ENCODE measurements at places on chromosomes 12 and 14.

DNA sequence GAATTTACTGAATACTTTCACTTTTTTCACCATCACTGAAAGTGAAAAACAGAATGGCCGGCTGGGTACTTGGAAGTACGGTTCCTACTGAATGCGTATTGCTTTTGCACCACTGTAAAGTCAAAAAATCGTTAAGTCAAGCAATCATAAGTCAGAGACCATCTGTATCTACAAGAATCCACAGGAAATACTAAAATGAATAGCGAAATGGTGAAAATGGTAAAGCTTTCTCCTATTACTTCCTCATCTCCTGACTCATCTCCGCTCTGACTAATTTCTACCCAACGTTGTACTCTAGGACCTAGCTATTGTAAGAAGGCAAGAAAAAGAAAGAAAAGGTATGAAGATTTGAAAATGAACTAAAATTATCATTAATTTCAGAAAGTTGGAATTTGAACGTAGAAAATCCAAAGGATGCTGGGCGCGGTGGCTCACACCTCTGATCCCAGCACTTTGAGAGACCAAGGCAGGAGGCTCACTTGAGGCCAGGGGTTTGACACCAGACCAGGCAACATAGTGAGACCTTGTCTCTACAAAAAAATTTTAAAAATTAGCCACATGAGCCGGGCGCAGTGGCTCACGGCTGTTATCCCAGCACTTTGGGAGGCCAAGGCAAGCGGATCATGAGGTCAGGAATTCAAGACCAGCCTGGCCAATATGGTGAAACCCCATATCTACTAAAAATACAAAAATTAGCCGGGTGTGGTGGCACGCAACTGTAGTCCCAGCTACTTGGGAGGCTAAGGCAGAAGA is 5.3 kb upstream of the CDCA4 start:
- no peak for DNase-seq

GRCh38 chr12:5430641-5431603 is 986 bp upstream of the NTF3 start:
- DNase-seq, result no peak

DNA sequence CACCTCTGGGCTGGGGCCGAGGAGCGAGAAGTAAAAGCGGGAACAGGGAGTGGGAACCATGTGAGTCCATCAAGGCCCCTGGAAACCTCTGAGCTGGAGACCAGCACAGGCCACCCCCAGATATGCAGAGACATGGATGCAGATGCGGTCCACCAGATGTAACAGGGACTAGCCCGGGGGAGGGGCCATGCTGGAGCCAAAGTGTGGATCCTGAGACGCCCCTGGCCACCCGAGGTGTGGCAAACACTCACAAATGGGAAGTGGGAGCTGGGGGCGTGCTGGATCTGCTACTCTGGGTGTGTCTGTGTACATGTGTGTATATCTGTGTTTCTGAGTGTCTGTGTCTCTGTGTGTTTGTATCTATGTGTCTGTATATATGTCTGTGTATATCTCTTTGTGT is 12.8 kb downstream of the MYL2 start:
- no peak for DNase-seq

- no peak for DNase-seq
These were observed 132.4 kb downstream of the NUAK1 start for GRCh38 chr12:106006382-106006781.

DNA sequence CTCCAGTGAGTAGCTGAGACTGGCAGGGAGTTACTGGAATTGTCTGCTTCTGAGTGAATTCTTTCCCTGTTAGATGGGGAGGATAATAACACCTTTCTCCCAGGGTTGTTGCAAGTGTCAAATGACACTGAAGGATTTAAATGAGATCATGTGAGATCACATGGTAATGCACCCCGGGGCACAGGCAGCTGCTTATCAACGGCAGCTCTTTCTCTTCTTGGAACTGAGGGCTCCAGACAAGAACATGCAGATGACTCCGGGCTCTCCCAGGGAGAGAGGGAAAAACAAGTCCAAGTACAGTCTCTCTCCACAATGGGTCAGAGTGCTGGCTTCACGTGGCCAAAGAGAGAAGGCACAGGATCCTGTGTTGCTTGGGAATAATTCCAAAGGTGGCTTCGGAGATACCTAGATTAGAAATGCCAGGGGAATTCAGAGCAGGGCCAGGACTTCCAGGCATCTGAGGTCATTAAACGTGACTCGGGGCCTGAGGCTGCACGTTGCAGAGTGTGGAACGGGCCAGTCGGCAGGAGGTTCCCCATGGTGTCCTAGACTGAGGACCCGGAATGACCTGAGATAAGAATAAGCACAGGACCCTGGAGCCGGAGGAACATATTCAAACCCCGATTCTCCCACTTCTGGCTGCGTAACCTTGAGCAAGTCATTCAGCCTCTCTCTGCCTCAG is 109.2 kb downstream of the PRMT8 start:
- DNase-seq, result no peak

DNA sequence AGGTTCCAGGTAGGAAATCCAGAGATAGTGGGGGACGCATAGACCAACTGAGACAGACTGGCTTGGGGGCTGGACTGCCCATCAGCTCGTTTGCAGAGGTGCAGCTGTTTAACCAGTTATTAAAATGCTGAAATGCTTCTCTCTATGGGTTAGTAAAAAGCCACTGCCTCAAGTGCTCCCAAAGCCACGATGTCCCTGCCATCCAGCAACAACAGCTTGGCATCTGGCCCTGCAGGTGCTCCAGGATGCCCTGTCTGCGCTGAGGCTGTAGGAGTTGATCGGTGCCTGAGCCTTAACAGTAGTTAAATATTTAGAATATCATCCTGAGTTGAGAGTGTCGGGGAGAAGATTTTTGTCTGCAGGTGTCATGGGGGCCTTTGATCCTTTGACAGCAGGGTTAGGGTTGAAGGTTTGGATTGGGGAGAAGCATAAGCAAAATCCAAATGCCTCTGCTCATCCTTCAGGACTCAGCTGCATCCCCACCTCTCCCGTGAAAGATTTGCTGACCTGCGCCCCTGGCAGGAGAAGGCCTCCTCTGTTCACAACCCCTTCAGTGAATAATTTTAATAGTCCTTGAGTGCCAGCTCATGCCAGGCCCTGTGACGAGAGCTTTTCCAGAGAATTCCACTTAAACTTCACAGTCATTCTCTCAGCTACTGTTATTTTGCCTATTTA is 127.3 kb upstream of the PWP1 start:
- DNase-seq, result no peak

GRCh38 chr12:66587912-66588311 is 91.0 kb downstream of the GRIP1 start:
- DNase-seq, result no peak

DNA sequence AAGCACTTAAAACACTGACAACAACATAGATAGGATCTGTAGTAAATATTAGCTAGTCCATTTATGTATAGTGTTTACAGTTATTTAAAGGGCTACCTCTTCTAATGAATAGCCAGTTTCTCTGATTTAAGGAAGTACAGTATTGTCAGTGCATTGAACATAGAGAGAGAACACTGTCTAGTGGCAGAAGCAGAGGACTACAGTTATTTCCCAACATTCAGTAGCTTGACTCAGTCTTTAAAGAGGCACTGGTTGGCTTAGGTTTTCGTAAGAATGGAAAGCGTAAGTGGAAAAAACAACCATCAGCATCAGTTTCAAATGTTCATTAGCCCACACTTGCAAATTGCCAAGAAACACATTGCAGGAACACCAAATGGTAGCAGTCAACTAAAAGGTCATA is 125.0 kb upstream of the HMGA2 start:
- no peak for DNase-seq

DNA sequence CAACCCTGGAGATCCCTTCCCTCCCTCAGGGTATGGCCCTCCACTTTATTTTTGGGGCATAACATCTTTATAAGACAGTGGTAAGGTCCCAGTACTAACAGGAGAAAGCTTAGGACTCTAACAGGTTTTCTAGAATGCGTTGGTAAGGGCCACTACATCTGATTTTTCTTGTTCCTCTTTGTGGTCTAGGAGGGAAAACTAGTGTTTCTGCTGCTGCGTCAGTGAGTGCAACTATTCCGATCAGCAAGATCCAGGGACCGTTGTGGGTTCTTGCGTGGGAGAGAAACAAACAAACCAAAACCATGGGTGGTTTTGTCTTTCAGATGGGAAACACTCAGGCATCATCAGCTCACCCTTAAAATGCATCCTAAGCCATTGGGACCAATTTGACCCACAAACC is 123.6 kb upstream of the SLC16A7 start:
- no peak for DNase-seq

DNA sequence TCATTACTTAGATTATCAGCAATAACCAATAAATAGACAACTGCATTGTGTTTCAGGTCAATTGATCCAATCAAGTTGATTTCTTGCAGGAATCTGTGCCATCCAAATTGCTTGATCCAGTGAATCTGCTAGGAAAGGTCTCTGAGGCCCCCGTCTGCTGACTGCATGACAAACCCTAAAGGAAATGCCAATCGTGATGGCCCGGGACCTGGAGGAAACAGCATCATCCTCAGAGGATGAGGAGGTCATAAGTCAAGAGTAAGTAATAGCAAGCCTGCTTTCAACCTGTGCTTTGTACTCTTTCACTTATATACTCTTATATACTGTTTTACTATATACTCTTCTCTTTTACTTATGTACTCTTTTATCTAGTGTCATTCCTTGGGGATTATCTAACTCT is 1.9 kb downstream of the TTLL5 start:
- DNase-seq, result no peak

DNA sequence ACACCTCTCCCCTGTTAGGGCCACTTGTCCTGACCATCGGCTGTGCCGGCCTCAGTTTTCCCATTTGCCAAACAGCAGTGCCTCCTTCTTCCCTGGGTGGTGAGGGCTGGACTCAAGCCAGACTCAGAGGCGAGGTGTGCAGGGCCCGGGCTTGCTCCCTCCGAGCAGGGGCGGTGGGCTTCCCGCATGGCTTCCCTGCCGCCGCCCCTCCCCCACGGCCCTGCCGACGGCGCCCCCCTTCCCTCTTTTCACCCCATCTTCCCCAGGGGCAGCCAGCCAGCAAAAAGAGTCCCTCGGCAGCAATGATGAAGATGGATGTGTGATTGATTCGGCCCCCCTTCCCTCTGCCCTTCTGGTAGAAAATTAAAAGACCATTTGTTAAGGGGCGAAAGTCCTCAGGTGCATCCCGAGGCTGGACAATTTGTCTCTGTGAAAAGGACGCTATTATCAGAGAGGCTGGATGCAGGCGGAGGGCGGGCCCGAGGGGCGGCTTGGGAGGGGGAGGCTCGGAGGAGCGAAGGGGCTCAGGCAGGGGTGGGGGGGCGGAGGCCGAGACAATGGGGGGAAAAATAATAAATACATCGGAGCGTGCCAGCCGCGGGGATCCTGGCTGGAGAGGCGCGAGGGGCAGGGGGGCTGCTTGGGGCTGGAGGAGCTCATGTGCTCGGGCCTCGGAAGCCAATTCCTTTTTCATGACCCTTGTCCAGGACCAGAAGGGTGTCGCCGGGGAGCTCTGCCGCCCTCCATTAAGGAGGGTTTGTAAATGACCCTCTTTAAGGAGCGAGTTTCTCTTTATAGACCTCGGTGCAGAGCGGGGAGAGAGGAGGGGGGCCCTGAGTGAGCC is 48.0 kb upstream of the LHX5 start:
- no peak for DNase-seq

- no peak for DNase-seq
These were observed 1.5 kb downstream of the NPAS3 start for GRCh38 chr14:32940066-32940651.

- DNase-seq, result no peak
These were observed 20.5 kb downstream of the VEZT start for GRCh38 chr12:95238150-95238549.

DNA sequence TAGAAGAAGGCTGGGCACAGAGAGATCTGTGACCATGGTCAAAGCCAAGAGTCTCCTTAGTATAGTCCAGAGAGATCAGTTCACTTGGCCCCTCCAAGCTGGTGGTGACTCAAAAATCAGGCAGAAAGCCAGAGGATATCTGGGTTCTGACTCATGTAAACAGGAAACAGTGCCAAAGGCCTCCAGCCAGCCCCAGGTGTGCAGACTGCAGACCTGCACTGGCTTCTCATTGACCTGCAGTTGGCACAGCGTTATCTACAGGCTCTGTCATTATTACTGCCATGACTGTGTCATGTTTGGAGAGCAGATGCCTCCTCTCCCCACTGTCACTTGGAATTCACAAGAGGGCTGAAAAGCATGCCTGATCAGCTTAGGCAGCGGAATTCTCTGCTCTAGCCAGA is 295.7 kb upstream of the PRKD1 start:
- no peak for DNase-seq

GRCh38 chr12:122687086-122687485 is 16.1 kb downstream of the HCAR2 start:
- no peak for DNase-seq

- DNase-seq, result no peak
These were observed 75.6 kb upstream of the BCL11B start for GRCh38 chr14:99347561-99347960.

DNA sequence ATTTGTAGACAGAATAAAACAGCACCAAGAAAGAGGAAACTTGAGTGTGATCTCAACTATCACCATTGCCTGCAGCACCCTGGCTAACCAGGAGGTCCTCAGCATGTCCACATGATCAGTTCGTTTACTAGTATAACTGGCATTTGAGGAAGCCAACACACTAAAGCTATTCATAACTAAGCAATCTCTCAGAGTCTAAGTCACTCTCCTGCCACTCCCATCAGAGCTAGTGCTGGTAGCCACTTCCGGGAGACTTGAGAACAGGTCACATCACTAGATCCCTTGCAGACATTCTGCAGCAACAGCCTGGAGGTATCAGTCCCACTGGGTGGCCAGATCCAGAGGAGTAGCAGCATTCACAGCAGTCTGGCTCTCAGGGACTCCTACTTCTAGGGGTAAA is 352.9 kb upstream of the OR4E1 start:
- DNase-seq, result no peak

GRCh38 chr12:27840229-27840999 is 60.4 kb upstream of the MANSC4 start:
- DNase-seq, result no peak

DNA sequence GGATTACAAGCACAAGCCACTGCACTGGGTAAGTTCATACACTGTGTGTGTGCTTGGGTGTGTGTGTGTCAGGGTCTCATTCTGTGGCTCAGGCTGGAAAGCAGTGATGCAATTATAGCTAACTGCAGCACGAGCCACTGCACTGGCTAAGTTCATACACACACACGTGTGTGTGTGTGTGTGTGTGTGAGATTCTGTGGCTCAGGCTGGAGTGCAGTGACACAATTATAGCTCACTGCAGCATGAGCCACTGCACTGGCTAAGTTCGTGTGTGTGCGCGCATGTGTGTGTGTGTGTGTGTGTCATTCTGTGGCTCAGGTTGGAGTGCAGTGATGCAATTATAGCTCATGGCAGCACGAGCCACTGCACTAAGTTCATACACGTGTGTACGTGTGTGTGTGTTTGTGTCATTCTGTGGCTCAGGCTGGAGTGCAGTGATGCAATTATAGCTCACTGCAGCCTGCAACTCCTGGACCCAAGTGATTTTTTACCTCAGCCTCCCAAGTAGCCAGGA is 85.4 kb downstream of the HECTD1 start:
- no peak for DNase-seq

- DNase-seq, result no peak
These were observed 13.1 kb upstream of the GPR132 start for GRCh38 chr14:105078294-105078693.

GRCh38 chr14:81302638-81303037 is 81.9 kb upstream of the GTF2A1 start:
- DNase-seq, result no peak

Data from NCI-H1436 treated with DMSO at 0.1 percent for 48 hours (cell line).